Chondrocyte (in vitro differentiated cells): ENCODE measurements at places on chromosomes 12 and 14. TPM values are rescaled to one million over a fixed set of nuclear protein-coding genes. Genes with fewer than 3 reads are reported as not detected.

The SLC25A21 gene
- 0.22 to 1.1 TPM (median 0.36 TPM) in 3 replicates for total RNA-seq

The RNU6-8 gene
- not detected in 3 replicates for total RNA-seq

The TBK1 gene
- 13.8 to 20.5 TPM (median 15.0 TPM) in 3 replicates for total RNA-seq

GRCh38 chr14:64830961-64831360 is 48.7 kb downstream of the SPTB start:
- H3K27ac ChIP-seq: no peak overlapping the region
- no peaks in the 10 kb centered on the region for H3K4me1 ChIP-seq
- H3K4me3 ChIP-seq: no peak overlapping the region
- no peak for DNase-seq

DNA sequence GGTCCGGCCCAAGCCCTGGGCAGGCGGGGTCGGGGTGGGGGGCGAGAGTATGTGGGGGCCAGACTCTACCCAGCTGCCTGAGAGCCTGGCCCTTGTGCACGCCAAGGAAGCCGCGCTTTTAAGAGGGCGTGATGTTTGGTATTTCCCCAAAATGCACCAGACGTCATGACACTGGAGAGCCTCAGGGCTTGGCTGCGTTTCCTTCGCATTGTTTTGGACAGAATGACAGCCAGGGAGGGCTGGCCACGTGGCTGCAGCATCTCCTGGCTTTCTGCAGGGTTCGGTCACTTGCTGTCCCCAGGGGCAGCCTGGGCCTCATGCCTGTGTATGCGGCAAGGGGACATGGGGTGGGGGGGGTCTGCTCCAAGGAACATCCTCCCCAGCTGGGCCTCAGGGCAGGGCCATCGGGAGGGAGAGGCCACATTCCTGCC is 16.1 kb upstream of the NUDT14 start:
- H3K27ac ChIP-seq: no peak overlapping the region
- no peak overlapping the region for H3K4me3 ChIP-seq
- no peaks in the 10 kb centered on the region for H3K36me3 ChIP-seq

DNA sequence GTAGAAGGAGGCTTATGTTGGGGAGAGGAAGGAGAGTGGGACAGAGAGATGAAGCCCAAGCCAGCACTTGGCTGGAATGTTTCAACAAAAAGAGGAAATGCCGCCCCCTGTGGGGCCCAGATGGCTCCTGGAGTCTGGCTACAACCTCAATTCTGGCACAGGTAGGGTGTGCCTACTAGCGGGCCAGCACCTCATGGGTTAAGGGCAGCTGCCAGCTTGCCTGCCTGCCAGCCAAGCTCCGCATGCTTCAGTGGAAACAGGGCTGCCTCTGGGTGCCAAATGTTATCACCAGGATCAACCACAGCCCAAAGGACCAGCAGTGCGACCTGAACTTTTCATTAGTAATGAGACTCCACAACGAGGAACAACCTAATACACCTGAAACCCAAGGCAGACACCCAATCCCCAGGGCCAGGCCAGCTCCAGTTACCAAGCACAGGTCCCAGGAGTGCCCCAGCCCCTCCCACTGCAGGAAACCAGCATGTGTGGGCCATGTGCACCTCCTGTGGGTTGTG is 11.3 kb downstream of the RAB15 start:
- peaks cover 3% of the 10 kb centered on the region for H3K36me3 ChIP-seq
- no peaks in the 10 kb centered on the region for H3K27me3 ChIP-seq
- H3K4me1 ChIP-seq: peaks cover 20% of the 10 kb centered on the region

DNA sequence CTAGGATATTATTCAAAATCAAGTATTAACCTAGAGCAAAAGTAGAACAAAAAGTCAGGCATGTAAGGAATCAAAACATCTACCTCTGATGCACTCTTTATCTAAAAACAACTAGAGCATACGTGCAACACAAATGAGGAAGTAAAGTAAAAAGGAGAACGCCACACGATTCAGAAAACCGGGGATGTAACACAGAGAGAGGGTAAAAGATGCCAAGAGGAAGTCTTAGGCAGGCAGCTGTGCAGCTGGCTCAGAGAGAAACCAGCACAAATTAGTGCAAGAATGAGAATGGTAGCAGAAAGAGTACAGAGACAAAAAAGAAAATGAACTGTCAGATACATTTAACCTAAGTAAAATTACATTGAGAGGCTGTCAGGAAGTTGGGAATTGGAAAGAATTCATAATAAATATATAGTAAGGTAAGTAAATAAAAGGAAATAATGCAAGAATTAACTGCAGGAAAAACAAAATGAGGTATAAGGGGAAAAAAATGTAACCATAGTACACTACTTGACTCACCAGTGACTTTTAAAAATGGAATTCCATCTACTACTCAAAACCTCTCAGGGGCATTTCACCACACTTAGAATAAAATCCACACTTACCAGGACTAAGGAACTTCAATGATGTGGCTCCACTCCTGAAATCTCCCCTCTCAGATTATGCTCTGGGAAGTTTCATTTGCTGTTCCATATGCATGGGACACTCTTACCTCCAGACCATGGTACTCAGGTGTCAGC is 17.1 kb downstream of the BCAT1 start:
- peaks cover 11% of the 10 kb centered on the region for H3K36me3 ChIP-seq
- no peaks in the 10 kb centered on the region for H3K27me3 ChIP-seq

- H3K36me3 ChIP-seq: no peaks in the 10 kb centered on the region
- no peak for DNase-seq
- no peak overlapping the region for H3K4me3 ChIP-seq
- no peaks in the 10 kb centered on the region for H3K27me3 ChIP-seq
- H3K27ac ChIP-seq: no peak overlapping the region
- peaks cover 38% of the 10 kb centered on the region for H3K4me1 ChIP-seq
These were observed 71.4 kb downstream of the AKAP6 start for GRCh38 chr14:32400480-32400879.

DNA sequence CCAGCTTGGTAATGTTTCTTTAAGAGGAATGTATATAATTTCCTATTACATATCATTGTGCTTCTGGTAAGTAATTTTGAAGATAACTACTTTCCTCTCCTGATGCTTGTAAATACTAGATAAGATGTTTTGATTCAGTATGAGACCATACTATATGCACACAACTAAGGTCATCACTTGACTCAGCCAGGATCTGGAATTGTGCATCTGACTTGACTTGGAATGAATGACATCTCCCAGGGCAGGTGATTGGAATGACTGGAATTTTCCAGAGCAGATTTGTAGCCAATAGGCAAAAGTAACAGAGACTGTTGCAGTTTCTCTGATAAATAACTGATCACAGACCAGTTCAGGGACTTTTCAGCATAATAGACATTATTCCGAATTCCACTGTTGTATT is 11.1 kb downstream of the BEST3 start:
- DNase-seq: no peak
- H3K4me3 ChIP-seq: no peak overlapping the region
- H3K27me3 ChIP-seq: no peaks in the 10 kb centered on the region

GRCh38 chr12:127811988-127812387 is 455.0 kb upstream of the TMEM132C start:
- peak overlapping the region; percentile 72 for H3K27ac ChIP-seq
- H3K4me3 ChIP-seq: no peak overlapping the region
- no peaks in the 10 kb centered on the region for H3K27me3 ChIP-seq
- peaks cover 36% of the 10 kb centered on the region for H3K4me1 ChIP-seq
- DNase-seq: no peak

DNA sequence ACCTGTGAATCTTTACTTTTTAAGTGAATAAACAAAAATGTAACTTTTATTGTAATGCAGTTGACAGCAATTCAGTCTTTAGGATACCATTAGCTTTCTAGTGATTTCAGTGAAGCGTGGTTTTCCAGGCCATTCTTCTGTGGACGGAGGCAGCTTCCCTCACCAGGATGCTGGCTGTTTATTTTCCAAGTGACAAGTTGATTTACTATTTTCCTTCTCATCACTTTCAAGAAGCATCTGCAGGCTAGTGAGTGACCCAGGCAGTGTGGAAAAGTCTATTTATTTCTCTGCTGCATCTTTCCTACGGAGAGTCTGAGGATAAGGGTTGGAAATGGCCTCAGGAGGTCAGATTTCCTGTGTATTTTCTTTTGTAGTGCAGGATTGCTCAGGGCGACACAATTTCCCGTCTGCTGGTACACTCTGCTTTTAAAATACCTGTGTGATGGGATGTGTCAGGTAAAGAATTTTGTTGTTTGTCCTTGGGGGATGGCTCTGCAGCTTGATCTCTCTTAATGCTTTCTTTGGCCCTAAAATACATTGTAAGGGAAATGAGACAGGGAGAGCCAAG is 467.8 kb downstream of the NRXN3 start:
- no peak overlapping the region for H3K4me3 ChIP-seq
- no peaks in the 10 kb centered on the region for H3K36me3 ChIP-seq
- peaks cover 4% of the 10 kb centered on the region for H3K27me3 ChIP-seq
- H3K4me1 ChIP-seq: no peaks in the 10 kb centered on the region

DNA sequence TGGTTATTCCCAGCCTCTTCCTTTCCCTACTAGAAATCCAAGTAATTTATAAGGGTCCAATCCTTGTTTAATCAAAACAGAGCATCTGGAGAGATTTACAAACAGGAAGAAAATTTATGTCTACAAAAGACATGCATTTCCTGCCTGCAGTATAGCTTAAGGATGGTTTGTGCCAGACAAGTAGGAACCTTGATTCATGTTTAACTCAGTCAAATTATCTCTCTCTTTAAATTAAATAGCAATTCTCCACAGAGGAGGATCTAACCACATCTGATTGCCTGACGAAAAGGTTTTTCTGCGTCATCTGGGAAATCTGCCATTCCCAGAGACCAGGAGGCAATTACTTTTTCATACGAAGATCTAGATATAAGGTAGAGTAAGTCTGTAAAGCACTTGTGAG is 105.2 kb downstream of the ZFC3H1 start:
- no peak overlapping the region for H3K4me3 ChIP-seq
- no peak for DNase-seq
- no peak overlapping the region for H3K27ac ChIP-seq
- H3K4me1 ChIP-seq: peaks cover 8% of the 10 kb centered on the region
- H3K27me3 ChIP-seq: no peaks in the 10 kb centered on the region

GRCh38 chr14:26872515-26873361 is 274.9 kb upstream of the NOVA1 start:
- H3K4me1 ChIP-seq: no peaks in the 10 kb centered on the region
- DNase-seq: no peak
- H3K4me3 ChIP-seq: no peak overlapping the region
- H3K27me3 ChIP-seq: peaks cover 2% of the 10 kb centered on the region
- H3K27ac ChIP-seq: no peak overlapping the region
